ENCODE measurements at places on chromosomes 5 and 9. TPM values are rescaled to one million over a fixed set of nuclear protein-coding genes. Genes with fewer than 3 reads are reported as not detected.

DNA sequence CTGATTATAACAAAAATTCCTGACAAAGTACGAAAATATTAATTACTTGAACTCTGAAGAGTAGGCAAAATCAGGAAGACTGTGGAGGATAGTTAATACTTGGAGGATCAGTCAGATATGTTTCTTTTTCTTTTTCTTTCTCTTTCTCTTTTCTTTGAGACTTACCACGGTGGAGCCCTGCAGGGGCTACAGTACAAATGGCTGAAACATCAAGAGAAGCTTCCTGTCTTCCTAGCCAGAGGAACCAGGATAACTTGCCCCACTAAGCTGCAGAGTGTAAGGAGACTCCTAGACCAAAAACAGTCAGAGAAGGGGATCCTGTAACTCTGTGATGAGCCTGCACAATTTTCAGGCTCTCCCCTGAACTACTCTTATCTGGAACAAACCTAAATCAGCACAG, 324.6 kb upstream of the TYRP1 start:
- H3K4me1 ChIP-seq: no peaks in the 10 kb centered on the region
- H3K36me3 ChIP-seq: no peaks in the 10 kb centered on the region
- no peaks in the 10 kb centered on the region for H3K27me3 ChIP-seq

GRCh38 chr5:117633093-117633492, 1058.5 kb upstream of the SEMA6A start:
- H3K4me1 ChIP-seq: no peaks in the 10 kb centered on the region
- H3K27me3 ChIP-seq: no peaks in the 10 kb centered on the region

GRCh38 chr5:91277840-91278239, 105.3 kb downstream of the ARRDC3 start:
- no peak for DNase-seq
- H3K4me3 ChIP-seq: no peak overlapping the region
- no peak overlapping the region for H3K27ac ChIP-seq
- no peaks in the 10 kb centered on the region for H3K36me3 ChIP-seq
- H3K4me1 ChIP-seq: peaks cover 16% of the 10 kb centered on the region

DNA sequence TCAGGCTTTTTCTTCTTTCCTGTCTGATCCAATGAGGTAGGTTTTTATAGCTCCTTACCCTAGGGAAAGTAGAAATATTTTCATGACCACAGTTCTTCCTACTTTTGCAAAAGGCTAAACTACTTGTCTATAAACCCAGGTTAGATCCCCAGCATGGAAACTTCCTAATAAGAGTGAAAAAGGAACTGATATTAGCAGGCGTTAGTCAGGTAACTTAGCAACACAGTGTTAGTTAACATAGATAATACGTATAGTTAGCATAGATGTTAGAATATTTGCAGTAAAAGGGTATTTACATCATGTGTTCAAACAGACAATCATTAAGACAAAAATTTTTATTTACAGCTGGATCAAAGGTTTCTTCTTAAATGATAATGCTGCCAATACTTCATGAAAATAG, 162.9 kb upstream of the DAB2 start:
- no peak overlapping the region for H3K27ac ChIP-seq
- no peak overlapping the region for H3K4me3 ChIP-seq
- H3K4me1 ChIP-seq: no peaks in the 10 kb centered on the region
- H3K27me3 ChIP-seq: peaks cover 2% of the 10 kb centered on the region
- DNase-seq: no peak

DNA sequence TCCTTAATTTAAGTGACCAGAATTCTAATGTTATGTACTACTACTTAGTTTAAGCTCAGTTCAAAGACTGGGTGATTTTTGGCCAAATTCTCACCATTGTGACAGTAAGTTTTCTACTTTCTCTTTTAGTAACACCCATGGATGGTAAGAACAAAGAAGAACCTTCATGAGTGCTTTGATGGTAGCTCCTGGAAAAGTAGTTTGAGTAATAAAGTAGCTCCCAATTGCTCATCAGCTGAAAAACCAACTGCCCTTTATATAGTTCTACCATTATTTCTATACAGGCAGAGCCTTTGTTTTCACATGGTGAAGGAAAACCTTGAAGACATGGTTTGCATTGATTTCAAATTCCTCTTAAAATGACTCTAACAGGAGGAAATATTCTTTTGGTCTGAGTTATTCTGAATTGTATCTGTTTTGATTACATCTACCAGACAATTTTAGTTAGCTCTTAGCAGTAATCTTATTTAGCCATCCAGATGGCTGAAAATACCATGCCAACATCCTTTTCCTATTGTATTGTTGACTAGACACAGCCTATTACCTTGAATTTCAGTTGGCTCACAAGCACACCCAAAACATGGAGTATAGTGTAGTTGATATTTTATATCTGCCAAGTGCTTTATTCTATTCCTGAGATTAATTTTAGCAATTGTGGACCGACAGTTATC, 23.7 kb upstream of the STARD4 start:
- no peaks in the 10 kb centered on the region for H3K36me3 ChIP-seq
- no peaks in the 10 kb centered on the region for H3K4me1 ChIP-seq
- no peaks in the 10 kb centered on the region for H3K27me3 ChIP-seq
- H3K27ac ChIP-seq: no peak overlapping the region
- H3K4me3 ChIP-seq: no peak overlapping the region
- DNase-seq: no peak

- H3K36me3 ChIP-seq: no peaks in the 10 kb centered on the region
- no peak overlapping the region for H3K4me3 ChIP-seq
- no peak for DNase-seq
- H3K27ac ChIP-seq: no peak overlapping the region
- H3K27me3 ChIP-seq: no peaks in the 10 kb centered on the region
These were observed 58.0 kb downstream of the UBE2QL1 start for GRCh38 chr5:6506611-6507010.

- H3K4me1 ChIP-seq: peaks cover 20% of the 10 kb centered on the region
- H3K27ac ChIP-seq: peak overlapping the region; percentile 55
- H3K36me3 ChIP-seq: no peaks in the 10 kb centered on the region
- H3K4me3 ChIP-seq: no peak overlapping the region
- peak; percentile 75 for DNase-seq
These were observed 7.9 kb upstream of the FIBCD1 start for GRCh38 chr9:130946766-130947617.

- H3K4me3 ChIP-seq: no peak overlapping the region
- H3K36me3 ChIP-seq: peaks cover 3% of the 10 kb centered on the region
- H3K4me1 ChIP-seq: peaks cover 7% of the 10 kb centered on the region
- DNase-seq: no peak
These were observed 2.0 kb downstream of the ATP6V0E1 start for GRCh38 chr5:172985596-172985995.

GRCh38 chr5:133364936-133365707, 247.2 kb downstream of the FSTL4 start:
- H3K27ac ChIP-seq: no peak overlapping the region
- no peaks in the 10 kb centered on the region for H3K27me3 ChIP-seq
- no peak for DNase-seq
- H3K36me3 ChIP-seq: no peaks in the 10 kb centered on the region

GRCh38 chr9:112124156-112124555, 50.9 kb downstream of the SUSD1 start:
- H3K4me3 ChIP-seq: no peak overlapping the region
- H3K27me3 ChIP-seq: no peaks in the 10 kb centered on the region
- DNase-seq: no peak

DNA sequence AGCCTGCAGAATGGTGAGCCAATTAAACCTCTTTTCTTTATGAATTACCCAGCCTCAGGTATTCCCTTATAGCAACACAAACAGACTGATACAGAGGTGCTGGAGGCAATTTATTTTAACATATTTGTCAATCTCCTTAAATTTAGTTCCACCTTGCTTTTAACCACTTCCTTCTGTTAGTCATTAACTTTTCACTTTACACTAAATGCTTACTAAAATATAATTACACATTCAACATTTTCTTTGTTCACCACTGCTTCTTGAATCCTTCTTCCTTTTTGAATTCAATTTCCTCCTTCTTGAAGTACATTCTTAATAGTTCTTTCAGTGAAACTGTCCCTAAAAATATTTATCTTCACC, 39.4 kb downstream of the LYRM7 start:
- no peaks in the 10 kb centered on the region for H3K36me3 ChIP-seq
- no peak overlapping the region for H3K27ac ChIP-seq
- no peaks in the 10 kb centered on the region for H3K27me3 ChIP-seq
- no peaks in the 10 kb centered on the region for H3K4me1 ChIP-seq
- H3K4me3 ChIP-seq: no peak overlapping the region

- no peak for DNase-seq
- H3K4me1 ChIP-seq: peaks cover 25% of the 10 kb centered on the region
- H3K27ac ChIP-seq: no peak overlapping the region
- H3K4me3 ChIP-seq: no peak overlapping the region
- H3K27me3 ChIP-seq: no peaks in the 10 kb centered on the region
- H3K36me3 ChIP-seq: no peaks in the 10 kb centered on the region
These were observed 2.4 kb upstream of the DAB2 start for GRCh38 chr5:39427229-39427628.

DNA sequence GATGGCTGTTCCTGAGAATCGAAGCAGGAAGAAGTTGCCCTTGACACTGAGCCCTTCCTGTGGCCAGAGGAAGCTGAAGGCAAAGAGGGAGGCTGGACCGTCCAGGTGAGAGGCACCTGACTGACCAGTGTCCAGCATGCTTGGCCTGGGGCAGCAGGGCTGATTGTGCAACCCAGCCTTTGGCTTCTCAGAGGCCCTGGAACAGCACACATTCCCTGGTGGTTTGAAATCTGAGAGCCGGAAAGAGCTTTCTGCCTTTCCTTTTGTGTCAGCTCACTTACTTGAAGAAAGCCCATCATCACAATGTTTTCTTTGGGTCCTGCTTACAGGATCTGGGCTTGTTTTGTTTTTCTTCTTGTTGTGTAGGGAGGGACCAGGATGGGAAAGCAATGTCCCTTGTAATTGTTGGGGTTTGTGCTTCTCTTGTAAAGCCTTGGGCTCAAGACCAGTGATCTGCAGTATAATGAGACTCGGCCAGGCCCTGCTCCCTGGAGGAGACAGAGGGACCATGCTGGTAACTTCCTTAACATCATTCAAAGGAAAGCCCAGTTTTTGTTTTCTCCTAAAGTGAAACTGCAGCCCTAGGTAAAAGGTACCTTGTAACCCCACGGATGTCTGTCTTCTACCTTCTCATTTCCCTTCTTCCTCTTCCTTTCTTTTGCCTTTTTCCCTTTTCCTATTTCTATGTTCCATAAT, 213.7 kb downstream of the NXNL2 start:
- no peaks in the 10 kb centered on the region for H3K36me3 ChIP-seq
- no peaks in the 10 kb centered on the region for H3K27me3 ChIP-seq
- H3K4me3 ChIP-seq: no peak overlapping the region
- H3K27ac ChIP-seq: no peak overlapping the region

DNA sequence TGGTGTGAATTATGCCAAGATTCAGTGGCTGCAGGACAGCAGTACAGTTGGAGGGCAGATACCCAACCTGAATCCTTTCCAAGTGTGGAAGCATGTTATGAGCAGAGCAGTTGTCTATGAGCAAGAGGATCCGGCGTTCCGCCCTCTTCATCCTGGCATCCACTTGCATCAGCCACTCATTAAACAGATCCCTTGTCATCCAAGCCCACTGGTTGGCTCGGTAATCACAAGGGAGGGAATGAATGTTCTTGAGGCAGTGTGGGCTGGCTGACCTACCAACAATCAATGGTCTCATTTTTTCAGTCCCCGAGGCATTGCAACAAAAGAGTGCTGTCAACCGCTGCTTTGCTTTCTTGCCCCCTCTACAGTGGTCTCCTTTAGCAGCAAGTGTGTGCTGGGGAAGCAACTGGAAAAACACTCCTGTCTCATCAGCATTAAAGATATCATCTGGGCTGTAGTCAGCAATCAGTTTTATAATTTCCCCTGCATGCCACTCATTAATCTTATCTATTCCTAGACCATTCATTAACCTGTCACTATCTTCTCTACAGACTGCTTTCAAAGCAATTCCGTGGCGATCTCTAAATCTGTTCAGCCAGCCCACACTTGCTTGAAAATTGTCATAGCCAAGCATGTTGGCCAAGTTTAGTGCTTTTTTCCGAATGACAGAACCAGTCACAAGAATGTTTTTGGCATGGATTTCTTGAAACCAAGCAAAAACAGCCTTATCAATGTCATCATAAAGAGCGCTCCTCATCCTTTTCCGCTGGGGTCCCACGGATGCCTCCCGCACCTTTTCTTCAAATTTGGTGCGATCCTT, 4.9 kb downstream of the TIGD6 start:
- H3K27me3 ChIP-seq: no peaks in the 10 kb centered on the region
- no peak overlapping the region for H3K27ac ChIP-seq
- DNase-seq: no peak

DNA sequence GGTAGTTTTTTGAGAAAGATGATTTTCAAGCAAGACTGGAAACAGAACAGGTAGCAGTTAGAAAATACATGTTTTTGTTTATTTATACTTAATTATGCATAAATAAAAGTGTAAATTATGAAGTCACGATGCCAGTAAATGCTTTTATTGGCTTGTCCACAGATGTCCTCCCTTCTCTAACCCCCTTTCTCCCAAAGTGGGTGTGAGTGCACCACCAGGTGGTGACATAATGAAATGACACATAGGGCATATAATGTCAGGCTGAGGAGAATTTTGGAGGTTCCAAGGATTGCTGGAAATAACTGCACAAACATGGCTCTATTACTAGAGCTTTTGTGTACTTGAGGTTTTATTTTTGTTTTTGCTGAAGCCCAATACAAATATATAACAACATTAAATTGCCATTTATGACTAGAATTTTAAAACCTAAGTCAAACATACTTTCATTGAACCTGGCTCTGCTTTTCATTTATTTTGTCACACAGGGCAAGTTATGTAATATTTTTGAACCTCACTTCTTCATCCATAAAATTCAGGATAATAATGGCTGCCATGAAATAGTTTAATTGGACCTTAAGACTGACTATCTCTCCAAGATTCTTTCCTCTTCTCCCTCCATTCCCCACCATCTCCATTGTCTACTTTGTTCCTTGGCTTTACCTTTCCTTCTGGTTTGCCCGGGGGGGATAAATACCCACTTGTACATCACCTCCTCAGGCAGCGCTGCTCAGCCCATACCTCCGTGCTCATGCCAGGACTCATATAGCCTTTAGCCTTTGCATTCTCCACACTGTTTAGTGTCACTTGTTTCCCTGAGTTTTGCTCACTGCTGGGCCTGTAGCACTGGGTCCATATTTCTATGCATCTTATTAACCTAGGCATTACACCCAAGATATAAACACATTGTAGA, 168.8 kb downstream of the PDE4D start:
- no peaks in the 10 kb centered on the region for H3K27me3 ChIP-seq
- H3K4me1 ChIP-seq: peaks cover 16% of the 10 kb centered on the region
- DNase-seq: no peak
- H3K27ac ChIP-seq: no peak overlapping the region

Gene PDE6A
- 0.05 TPM for polyA plus RNA-seq

Gene PNPLA7
- 0.17 TPM for polyA plus RNA-seq

Gene BAAT
- 0.08 TPM for polyA plus RNA-seq

Gene SLC25A2
- polyA plus RNA-seq: not detected

Gene FST
- polyA plus RNA-seq: 276 TPM

Gene PURA
- polyA plus RNA-seq: 4.1 TPM

Gene SMIM32
- not detected for polyA plus RNA-seq

Gene PCDHGB4
- polyA plus RNA-seq: 1.6 TPM

Gene F2RL2
- polyA plus RNA-seq: not detected

Gene GABBR2
- not detected for polyA plus RNA-seq
